Stimulated activated CD8-positive, alpha-beta memory T cell treated with anti-CD3 and anti-CD28 coated beads, Interleukin-7, amount 100 ng/mL, for 4 hours (primary cell): ENCODE measurements at places on chromosomes 3 and 15.

DNA sequence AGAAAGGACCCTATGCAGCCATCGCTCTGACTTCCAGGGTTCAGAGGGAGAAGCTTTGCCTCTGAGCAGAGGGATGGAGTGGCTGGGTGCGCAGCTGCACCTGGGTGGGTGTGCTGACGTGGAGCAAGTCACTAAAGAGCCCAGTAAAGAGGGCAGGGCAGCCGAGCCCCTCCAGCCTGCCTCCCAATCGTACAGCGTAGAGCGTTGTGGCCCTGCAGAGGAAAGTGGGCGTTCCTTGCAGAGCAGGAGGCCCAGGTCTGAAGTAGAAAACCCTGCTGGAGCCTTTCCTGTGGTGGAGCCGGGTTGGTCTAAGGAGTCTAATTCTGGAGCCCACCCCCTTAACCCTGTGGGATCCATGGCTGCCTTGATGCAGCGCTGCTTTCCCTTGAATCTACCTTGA lies 61.0 kb downstream of the ABTB1 start:
- DNase-seq = no peak

- DNase-seq = no peak
Observed at GRCh38 chr3:176687754-176688153, 509.5 kb downstream of the TBL1XR1 start.

DNA sequence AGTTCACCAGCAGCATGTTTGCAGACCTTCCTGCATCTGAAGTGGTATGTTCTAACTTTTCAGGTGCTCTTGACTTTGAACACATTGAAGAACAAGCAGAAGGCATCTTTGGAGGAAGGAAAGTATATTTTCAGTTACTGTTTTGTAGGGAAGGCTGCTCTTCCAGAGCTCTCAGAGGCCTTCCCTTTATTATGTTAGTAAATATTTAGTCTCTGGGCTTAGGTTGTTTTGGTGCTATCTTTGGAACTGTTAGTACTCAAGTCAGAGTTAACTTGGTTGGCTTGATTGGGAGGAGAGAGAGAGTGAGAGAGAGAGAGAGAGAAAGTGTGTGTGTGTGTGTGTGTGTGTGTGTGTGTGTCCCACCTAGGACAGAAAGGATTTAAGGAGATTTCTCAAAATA lies 188.2 kb downstream of the ITPR1 start:
- DNase-seq = no peak

GRCh38 chr3:19960696-19961095 lies 13.8 kb downstream of the RAB5A start:
- DNase-seq = no peak

GRCh38 chr15:29451201-29451781 lies 181.7 kb upstream of the NSMCE3 start:
- DNase-seq = no peak

GRCh38 chr3:126205717-126206655 lies 25.6 kb upstream of the ALDH1L1 start:
- no peak for DNase-seq

GRCh38 chr3:72887705-72888545 lies at the start of gene GXYLT2:
Gene GXYLT2 (plus strand): TSS chr3:72888046. CDS start chr3:72888234, 188 bp downstream.
- peak; percentile 5 for DNase-seq

DNA sequence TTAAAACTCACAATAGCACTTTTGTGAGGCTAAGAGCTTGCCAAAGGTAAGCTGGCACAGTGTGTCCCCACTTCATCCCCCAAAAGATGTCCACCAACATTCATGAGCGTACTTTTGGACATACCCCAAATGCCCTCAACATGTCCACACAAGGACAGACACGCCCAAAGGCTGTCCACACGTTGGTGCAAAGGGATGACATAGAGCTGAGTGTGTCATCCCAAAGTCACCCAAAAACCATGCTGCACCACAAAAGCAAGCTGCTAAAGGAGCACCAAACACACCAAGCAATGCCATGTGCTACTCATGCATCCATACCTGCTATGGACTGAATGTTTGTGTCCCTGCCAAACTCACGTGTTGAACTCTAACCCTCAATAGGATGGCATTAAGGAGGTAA lies 57.9 kb downstream of the KLF13 start:
- no peak for DNase-seq

DNA sequence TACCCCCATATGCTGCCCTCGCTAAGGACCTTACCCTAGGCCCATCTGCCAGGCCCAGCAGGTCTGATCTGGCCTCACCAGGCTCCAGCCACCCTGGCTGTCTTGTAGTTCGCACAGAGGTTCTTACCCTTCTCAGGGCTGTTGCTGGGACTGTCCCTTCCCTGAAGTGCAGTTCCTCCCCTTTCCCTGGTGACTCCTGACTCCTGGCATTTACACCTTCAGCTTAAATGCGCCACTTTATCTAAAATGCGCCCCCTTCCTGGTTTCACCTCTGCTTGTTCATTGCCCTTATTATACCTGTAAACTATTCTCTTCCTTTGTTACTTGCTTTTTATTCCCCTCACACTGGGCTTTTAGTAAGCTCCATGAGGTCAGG lies 835 bp upstream of the TTLL3 start:
- DNase-seq = no peak

DNA sequence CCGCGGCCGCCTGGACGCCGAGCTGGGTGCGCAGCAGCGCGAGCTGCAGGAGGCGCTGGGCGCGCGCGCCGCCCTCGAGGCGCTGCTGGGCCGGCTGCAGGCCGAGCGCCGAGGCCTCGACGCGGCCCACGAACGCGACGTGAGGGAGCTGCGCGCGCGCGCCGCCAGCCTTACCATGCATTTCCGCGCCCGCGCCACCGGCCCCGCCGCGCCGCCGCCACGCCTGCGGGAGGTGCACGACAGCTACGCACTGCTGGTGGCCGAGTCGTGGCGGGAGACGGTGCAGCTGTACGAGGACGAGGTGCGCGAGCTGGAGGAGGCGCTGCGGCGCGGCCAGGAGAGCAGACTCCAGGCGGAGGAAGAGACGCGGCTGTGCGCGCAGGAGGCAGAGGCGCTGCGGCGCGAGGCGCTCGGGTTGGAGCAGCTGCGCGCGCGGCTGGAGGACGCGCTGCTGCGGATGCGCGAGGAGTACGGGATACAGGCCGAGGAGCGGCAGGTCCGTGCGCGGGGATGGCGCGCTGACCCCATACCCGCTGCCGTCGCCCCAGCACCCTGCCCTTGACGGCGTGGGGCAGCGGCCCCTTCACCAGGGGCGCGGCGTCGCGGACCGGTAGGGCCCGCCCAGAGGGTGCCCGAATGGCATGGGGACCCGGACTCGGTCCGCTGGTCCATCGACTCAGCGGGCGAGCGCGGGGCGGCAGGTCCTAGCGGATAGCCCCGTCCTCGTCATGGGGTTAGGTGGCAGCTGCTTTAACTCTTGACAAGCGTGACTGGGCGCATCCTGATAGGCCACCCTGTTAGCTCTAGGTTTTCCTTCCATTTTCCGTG lies 848 bp downstream of the SYNM start:
- no peak for DNase-seq

DNA sequence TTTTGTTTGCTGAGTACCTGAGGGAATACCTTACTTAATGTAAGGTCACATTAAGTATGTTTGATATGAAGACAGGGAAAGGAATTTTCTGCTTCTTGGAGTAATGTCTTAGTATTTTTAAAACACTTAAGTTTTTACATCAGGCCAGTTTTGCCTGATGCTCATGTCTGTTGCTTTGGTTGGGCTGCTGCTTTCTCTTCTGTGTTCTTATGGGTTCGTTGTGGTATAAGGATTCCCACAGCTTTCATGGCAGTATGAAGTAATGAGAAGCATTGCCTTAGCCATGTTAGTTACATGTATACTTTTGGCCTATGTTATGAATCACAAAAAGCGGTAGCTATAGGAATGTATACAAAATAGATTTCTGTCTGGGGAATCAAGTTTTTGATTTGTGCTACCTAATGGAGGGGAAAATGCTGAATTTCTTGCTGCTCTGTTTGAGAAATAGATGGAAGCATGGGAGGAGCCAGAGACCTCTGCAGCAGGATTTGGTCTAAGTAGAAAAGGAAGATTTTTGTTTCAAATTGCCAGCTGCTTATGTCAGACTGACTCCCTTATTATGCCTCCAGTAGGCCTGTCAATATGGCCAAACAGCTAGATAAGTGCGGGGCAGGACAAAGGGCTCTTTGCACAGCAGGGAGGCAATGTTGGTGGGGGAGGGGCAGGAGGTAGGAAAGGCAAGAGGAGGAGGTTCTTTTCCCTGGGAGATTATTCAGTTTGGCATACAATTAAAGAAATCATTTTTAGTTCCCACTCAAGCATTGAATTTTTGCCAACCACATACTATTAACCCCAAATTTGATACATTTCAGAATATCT lies 5.2 kb downstream of the SETD5 start:
- no peak for DNase-seq

DNA sequence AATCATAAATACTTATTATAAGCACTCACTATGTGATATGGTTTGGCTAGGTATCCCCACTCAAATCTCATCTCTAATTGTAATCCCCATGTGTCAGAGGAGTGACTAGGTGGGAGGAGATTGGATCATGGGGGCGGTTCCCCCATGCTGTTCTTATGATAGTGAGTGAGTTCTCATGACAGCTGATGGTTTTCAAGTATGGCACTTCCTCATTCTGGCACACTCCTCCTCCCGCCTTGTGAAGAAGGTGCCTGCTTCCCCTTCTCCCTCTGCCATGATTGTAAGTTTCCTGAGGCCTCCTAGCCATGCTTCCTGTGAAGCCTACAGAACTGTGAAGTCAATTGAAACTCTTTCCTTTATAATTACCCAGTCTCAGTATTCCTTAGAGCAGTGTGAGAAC lies 53.3 kb upstream of the CHMP2B start:
- no peak for DNase-seq

GRCh38 chr15:29043736-29044502 lies 158.1 kb downstream of the APBA2 start:
- no peak for DNase-seq

DNA sequence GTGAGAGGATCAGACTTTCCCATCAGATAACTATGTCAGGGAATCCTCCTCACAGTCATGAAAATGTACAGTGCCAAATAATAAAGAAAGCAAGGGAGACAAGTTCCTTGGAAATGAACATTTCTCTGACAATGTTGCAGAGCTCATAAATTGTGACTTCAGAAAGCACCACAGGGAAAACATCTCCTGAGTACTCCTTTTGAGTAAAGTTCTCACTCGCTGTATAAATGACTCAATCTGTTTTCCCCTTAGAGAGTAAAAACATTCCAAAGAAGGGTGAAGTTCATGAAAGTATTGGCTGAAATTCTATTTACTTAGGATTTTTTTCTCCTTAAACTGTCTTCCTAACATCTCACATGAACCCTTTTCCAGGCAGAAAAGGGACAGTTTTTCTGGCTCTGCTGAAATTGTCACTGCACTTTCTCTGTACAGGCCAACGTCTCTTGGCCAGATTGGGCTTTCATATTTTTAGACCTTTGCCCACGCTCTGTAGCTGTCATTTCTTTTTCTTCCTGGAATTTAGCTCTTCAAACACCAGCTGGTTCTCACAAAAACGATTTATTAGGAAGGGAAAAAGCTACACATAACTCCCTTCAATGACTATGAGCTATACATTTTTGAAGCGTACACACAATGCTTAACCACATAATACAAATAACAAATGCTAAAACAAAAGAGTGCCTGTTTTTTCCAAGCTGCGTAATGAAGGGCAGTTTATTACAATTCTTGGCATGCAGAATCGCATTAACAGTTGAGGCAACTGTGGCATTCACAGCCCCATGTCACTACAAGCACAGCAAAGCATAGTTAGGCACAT lies 216.1 kb downstream of the ATP8B4 start:
- no peak for DNase-seq

DNA sequence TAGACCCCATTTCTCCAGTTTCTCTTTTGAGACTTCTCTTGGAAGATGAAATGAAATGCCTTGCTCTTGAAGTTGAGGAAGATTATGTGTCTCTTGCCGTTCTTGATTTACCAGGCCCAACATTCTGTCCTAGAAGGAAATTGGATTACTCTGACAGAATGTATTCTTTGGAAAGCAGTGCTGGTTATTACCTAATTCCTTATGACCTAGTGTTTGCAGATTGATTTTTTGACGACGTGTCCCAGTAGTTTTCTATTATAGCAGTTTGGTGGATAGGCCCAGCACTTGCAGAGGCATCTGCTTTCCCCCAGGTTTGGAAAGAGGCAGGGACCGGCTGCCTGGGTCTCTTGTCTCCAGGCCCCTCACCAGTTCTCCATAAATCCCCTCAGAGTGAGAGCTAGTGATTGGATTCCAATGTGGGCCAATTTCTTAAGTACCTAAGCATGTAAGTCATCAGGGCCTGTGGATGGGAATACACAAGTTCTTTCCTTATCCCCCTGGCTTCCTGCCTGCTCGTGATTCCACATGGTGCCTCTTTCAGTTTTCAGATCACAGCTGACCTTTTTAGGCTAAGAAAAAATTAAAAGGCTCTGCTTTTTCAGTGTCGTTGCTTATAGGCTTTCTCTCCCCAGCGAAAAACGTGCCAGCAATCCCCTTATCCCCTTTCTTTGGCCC lies 50.2 kb downstream of the EPHB3 start:
- DNase-seq = no peak

DNA sequence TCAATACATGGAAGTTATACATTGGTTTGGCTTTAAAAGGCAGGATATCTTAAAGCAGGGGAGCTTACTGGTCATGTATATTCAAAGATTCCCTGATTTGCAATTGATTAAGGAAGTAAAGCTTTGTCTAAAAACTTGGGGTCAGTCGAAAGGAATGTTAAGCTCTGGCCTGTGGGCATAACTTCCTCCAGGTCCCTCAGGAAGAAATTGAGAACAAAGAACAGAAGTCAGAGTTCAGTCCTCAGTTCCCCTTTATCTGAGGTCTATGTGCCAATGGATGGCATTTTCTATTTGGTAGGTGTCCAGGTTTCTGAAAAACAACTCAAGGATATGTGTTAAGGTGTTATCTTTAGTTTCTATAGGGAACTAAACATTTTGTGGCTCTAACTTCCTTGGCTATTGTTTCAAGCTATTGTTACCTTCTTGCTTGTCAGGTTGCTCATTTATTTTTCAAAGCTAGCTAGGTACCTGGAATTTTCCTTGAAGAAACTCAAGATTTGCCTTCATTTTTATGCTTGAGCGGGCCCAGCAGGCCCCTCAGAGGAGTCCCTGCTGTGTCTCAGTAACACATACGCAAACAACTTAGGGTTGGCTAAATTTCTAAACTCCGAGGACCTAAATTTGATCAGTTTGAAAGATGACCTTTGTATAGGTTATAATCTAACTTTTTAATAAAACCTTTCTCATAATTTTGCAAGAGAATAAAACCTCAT lies 135.0 kb upstream of the UBE2E2 start:
- DNase-seq = no peak

GRCh38 chr3:54122324-54123002 lies at the start of gene CACNA2D3:
Gene CACNA2D3 (plus strand): TSS chr3:54122552.
- DNase-seq = no peak

- DNase-seq = no peak
Observed at GRCh38 chr3:108134555-108134880, 43.7 kb upstream of the CD47 start.

GRCh38 chr3:10248984-10249748 lies 907 bp downstream of the TATDN2 start:
- DNase-seq = peak; percentile 48

- DNase-seq = no peak
Observed at GRCh38 chr3:5251196-5251583, 63.7 kb downstream of the EDEM1 start.
